ENCODE measurements at places on chromosomes 1 and 21. TPM values are rescaled to one million over a fixed set of nuclear protein-coding genes. Genes with fewer than 3 reads are reported as not detected.

GRCh38 chr1:33072707-33073106 lies 8.2 kb upstream of the AZIN2 start:
- no peak overlapping the region for H3K4me3 ChIP-seq
- H3K27ac ChIP-seq = no peak overlapping the region
- H3K36me3 ChIP-seq = no peaks in the 10 kb centered on the region
- H3K27me3 ChIP-seq = no peaks in the 10 kb centered on the region
- no peak for DNase-seq

DNA sequence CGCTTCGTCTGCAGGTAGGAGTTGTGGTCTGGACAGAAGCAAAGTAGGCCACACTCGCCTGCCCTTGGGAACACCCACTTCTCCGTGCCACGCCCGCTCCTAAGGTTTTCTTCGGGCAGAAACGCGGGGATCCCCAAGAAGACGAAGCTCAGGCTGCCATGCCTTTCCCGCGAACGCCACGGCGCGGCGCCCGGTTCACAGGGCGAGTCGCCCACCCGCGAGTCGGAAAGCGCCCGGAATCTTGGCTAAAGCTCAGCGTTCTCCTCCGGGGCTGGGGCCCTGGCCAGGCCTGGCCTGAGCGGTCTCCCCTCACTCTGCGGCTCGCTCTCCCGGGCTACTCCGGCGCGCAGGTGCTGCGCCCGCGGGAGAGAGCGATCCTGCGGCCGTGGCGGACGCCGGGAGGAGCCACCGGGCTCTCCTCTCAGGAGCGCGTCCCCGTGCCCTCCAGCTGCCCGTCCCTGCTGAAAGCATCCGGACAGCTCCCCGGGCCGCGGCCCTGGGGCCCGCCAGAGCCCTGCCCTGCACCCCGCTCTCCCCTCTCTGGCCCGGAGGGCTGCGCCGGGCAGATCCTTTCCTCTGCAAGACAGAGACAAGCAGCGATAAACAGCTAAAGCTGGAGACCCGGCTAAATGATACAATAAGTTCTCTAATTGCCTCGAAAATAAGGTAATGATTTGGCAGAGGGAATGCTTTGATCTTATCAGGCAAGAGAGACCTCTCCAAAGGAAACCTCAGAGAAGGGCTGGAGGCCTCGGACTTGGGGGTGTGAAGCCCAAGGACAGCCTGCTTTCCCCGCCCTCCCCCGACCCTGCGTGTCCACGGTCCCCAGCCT lies 6.7 kb upstream of the WNT2B start:
- peak; percentile 69 for DNase-seq
- H3K4me3 ChIP-seq = peak overlapping the region; percentile 65
- no peak overlapping the region for H3K27ac ChIP-seq
- peaks cover 23% of the 10 kb centered on the region for H3K27me3 ChIP-seq
- no peaks in the 10 kb centered on the region for H3K4me1 ChIP-seq

DNA sequence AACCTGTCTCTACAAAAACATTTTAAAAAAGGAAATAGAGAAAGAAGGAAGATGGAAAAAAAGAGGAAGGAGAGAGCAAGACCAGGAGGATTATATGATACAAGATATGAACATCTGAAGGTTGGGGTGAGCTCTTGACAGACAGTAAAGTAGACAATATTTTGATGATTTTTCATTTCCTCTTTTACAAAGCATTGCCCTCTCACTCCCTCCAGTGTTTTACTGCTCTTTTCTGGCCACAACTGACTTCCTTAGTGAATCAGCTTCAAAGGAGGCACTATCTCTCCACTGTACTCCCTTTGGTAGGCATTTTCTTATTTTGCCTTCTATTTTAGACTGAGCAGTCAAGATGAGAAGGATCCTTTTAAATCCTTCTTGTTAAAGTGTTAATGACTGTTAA lies 296.7 kb downstream of the KCTD3 start:
- H3K4me1 ChIP-seq = no peaks in the 10 kb centered on the region
- no peak overlapping the region for H3K4me3 ChIP-seq
- H3K27me3 ChIP-seq = peaks cover 60% of the 10 kb centered on the region
- DNase-seq = no peak
- no peaks in the 10 kb centered on the region for H3K36me3 ChIP-seq

IPP gene
- 17.6 TPM for total RNA-seq

DNA sequence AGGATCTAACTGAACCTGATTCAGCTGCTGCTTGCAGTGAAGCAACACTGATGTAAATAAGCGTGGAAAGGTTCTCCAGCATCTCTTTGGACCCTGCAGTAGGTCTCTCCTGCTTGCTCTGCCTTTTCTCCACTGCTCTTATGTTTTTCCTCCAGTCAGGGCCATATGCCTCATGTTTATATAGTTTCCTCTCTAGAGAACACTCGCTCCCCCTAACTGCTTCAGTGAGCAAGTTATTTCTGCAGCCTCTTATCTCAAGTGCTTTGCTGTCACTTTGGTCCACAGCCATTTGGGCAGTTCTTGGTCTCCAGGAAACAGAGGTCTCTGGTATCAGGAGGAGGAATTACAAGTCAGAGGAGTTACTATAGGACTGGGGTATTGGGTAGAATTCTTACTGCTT lies 5.3 kb downstream of the PRUNE1 start:
- H3K4me3 ChIP-seq = no peak overlapping the region
- no peak for DNase-seq
- H3K27me3 ChIP-seq = no peaks in the 10 kb centered on the region
- peaks cover 7% of the 10 kb centered on the region for H3K4me1 ChIP-seq
- peaks cover 32% of the 10 kb centered on the region for H3K36me3 ChIP-seq

- no peaks in the 10 kb centered on the region for H3K27me3 ChIP-seq
- H3K4me1 ChIP-seq = no peaks in the 10 kb centered on the region
- no peak overlapping the region for H3K4me3 ChIP-seq
- no peak overlapping the region for H3K27ac ChIP-seq
- DNase-seq = no peak
Observed at GRCh38 chr1:4517186-4517954, 137.0 kb upstream of the AJAP1 start.

DNA sequence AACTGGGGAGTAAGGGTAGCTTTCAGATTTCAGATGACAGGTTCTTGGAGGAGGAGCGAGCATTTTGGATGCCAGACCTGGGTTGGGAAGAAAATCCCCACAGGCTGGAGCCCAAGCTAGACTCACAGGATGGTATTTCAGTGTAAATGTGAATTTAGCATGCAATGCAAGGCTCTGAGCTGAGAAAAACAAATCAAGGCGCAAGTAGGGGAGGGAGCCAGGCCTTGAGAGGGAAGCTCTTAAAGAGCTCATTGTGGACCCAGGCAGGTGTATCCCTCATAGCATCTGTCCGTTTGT lies 386.1 kb downstream of the MATN1 start:
- H3K4me1 ChIP-seq = no peaks in the 10 kb centered on the region
- DNase-seq = no peak
- H3K4me3 ChIP-seq = no peak overlapping the region
- no peaks in the 10 kb centered on the region for H3K36me3 ChIP-seq
- H3K27ac ChIP-seq = no peak overlapping the region

DNA sequence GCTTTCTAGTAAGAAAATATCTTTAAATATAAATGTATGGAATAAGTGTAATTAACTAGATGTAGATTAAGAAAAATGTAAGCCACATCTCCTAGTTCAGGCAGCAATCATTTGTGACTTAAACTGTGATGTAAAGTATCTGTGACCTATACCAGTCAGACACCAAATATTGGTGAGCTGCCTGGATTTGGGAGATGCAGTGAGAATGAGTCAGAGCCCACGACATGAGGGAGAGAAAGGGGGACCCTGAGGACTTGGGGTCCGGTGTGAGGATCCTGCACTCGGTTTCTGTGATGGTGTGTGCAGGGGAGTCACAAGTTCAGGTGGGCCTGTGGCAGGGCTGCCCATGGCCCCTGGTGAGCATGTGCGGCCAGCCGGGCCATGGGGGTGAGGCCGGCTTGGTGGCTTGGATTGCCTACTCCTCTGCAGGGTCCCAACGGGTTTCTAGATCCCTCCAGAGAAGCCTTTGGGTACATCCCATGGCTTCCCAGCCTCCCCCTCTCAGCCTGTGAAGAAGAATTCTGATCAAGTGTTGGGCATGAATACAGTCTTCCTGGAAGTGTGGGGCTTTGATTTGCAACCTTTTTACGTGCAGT lies 19.0 kb upstream of the ABCG1 start:
- H3K27ac ChIP-seq = no peak overlapping the region
- no peak overlapping the region for H3K4me3 ChIP-seq
- H3K4me1 ChIP-seq = peaks cover 34% of the 10 kb centered on the region

Data from MCF 10A (cell line).